ENCODE measurements at places on chromosomes 11 and 22. TPM values are rescaled to one million over a fixed set of nuclear protein-coding genes. Genes with fewer than 3 reads are reported as not detected.

EIF4ENIF1 gene
- 18.4 TPM for total RNA-seq

CDC42BPG gene
- total RNA-seq, result 0.31 TPM

PGA5 gene
- total RNA-seq, result 0.54 TPM

SULT4A1 gene
- 0.54 TPM for total RNA-seq

CARNS1 gene
- total RNA-seq, result 1.3 TPM

SLC22A25 gene
- not detected for total RNA-seq

GGTLC3 gene
- total RNA-seq, result not detected

SORL1 gene
- total RNA-seq, result 9.8 TPM

OR52A1 gene
- not detected for total RNA-seq

TRIM49 gene
- total RNA-seq, result not detected

CASP5 gene
- total RNA-seq, result not detected

ZC3H12C gene
- 25.5 TPM for total RNA-seq

PTPN5 gene
- total RNA-seq, result 3.9 TPM

OR5L1 gene
- not detected for total RNA-seq

SGSM1 gene
- 4.2 TPM for total RNA-seq

ART5 gene
- total RNA-seq, result not detected

CRYBB3 gene
- total RNA-seq, result not detected

MPZL3 gene
- total RNA-seq, result 3.8 TPM

SCGB2A2 gene
- not detected for total RNA-seq

Data from gastroesophageal sphincter (tissue), 4 donors.